Putamen (tissue), 1 donor: ENCODE measurements at places on chromosomes 3 and 15.

GRCh38 chr15:50124631-50125030, 5.6 kb upstream of the ATP8B4 start:
- DNase-seq = no peak

DNA sequence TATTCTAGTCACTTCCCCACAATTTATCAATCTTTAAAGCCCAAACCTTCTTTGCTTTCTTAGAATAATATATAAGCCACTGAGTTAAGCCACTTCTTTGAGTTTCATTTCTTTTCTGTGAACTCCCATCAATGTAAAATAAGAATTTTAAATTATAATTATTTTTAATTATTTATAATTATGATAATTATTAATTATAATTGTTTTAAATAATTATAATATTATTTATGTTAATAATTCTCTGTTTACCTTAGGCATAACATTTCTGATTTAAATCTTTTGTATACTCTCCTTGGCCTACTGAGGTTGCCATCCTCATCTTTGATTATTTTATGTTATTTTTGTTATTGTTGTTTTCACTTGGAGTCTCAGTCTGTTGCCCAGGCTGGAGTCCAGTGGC, 644.2 kb downstream of the ROBO2 start:
- DNase-seq = no peak

- no peak for DNase-seq
Measured at GRCh38 chr3:194053136-194053535, 82.8 kb upstream of the HES1 start.

DNA sequence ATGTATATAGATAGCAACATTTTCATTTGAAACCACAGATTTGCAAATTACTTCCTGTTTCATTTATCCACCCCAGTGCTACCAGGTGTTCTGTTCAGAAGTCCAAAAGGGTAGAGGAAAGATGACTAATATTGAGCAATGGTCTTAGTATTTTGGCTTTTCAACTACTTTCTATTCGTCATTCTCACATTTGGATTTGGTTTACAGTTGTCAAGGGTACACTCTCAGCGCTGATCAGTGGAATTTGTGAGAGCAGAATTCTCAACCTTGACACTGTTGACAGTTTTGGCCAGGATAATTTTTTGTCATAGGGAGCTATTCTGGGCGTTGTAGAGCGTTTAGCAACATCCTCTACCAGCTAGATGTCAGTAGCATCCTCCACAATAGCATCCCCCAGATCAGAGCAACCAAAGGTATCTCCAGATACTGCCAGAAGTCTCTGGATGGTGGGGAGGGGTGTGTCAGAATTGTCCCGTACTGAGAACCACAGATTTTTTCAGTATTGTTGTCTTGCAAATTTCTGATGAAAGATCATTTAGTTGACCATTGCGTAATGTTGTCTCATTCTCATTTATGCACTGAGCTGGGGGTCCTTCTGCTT, 4.2 kb downstream of the HMCES start:
- no peak for DNase-seq

- DNase-seq = no peak
Measured at GRCh38 chr15:43776718-43777266, at the start of gene ELL3. TSS of gene ELL3 (minus strand) at chr15:43776966. CDS start at chr15:43776901, 65 bp downstream.

DNA sequence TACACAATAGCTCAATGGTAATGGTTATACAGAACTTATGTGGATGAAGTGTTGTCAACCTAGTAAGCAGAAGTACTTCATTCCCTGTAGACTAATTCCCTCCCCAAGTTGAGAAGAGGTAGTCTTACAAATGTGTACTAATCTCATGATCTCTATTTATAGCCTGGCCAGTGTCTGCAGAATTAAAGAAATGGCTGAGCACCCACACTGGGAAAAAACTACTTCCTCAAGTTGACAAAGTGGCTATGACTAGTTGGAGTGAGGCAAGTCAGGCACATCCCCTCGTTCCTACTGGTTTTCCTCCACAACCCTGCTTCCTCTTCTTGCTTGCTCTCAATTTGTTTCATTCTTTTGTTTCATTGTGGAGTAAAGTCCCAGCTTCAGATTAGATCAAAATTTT, 566.7 kb upstream of the ZNF717 start:
- DNase-seq = no peak

DNA sequence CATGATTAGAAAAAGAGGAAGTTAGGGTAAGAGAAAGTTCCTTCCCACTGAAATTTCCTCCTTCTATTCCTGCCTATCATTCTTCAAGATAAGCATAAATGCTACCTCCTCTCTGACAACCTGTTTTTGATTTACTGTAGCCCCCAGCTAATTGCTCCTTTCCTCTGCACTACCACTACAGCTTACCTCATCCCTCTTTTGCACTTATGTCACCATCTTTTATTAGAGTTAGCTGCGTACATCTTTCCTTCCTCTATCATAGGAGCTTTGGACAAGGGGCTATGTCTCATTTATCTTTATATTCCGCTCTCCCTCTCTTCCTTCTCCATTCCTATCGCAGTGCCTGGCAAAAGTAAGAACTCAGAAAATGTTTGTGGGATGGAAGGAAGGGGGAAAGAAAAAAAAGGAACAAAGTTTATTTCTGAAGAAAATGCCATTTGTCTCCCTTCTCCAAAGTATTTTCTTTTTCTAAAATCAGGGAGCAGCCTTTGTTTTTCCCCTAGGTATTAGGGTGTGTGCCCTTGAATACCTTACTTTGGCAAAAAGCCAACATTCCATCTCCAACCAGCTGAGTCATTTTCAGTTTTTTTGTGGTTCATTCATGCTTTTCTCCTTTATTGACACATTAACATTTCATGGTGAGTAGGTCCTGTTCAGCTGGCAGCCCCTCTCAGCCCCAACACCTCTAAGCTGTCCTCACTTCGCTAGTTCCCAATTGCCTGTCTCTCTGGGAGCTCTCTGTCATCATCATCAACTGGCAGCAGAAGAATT, 87.6 kb upstream of the SOX2 start:
- DNase-seq = no peak

DNA sequence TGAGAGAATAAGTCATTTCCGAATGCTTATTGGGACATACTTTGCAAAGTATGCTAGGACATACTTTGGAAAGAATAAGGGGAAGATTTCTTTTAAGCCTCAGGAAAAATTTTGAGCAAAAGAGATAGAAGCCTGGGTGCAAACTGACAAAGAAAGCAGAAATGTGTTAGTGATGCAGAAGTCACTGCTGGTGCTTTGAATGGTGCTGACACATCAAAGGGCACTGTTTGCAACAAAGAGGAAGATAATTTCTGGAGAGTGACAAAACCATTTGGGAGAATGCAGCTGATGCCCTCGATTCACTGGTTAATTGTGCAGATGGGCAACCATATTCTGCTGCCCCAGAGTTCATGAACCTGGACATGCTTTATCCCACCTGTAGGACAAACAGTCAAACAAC, 11.0 kb upstream of the RAP2B start:
- no peak for DNase-seq

- no peak for DNase-seq
Measured at GRCh38 chr3:37668818-37669610, 192.7 kb upstream of the CTDSPL start.
